Esophagus squamous epithelium (tissue), 5 donors: ENCODE measurements at places on chromosomes 7 and 10.

DNA sequence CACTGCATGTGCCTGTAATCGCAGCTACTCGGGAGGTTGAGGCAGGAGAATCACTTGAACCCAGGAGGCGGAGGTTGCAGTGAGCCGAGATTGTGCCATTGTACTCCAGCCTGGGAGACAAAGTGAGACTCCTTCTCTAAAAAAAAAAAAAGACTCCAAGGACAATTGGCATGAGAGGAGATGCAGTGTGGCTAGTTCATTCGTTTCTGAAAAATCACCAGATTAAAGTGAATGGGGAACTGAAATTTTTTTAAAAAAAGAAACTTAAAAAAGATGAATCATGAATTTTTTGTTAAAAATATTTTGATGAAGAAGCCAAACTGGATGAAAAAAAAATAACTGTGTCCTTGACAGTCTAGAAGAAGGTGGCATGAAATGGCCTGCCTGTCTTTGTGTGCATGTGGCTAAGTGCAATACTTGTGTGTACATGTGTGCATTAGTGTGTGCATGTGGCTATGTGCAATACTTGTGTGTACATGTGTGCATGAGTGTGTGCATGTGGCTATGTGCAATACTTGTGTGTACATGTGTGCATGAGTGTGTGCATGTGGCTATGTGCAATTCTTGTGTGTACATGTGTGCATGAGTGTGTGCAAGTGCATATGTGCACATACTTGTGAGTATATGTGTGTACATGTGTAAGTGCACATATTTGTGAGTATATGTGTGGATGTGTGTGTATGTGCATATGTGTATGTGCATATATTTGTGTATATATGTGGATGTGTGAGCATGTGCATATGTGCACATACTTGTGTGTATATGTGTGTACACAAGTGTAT, 391.7 kb upstream of the KLF6 start:
- no peak for DNase-seq

- no peak for DNase-seq
Measured at GRCh38 chr7:146805082-146805481, 688.5 kb downstream of the CNTNAP2 start.

DNA sequence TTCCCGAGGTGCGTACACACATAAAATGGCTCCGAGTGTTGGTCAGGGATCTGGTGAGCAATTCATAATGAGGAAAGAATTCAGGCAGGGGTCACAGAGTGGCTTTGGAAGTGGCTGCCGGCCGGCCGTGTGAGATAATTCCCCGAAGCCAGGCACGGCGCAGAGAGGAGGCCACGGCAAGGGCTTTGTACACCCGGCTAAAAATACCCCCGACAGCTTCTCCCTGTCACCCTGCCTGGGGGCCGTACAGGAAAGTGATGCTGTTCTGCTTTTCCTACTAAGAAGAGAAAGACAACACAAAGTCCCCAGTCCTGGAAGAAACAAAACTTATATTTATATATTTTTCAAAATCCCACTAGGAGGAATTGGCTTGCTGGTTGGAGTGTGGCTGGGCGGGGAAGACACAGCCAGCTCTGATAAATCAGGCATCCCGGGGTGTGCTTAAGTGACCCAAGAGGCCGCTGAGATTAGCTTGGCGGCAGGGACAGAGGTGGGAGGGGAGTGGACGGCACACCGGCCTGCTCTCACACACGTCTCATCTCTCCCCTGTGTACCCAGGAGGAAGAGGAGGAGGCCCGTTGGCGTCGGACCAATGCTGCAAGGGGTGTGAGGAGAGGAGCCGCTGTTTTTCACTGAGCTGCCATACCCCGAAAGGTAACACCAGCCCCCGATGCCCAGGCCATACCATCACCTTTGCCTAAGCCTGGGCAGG, 70.5 kb downstream of the ZMIZ1 start:
- DNase-seq, result no peak

DNA sequence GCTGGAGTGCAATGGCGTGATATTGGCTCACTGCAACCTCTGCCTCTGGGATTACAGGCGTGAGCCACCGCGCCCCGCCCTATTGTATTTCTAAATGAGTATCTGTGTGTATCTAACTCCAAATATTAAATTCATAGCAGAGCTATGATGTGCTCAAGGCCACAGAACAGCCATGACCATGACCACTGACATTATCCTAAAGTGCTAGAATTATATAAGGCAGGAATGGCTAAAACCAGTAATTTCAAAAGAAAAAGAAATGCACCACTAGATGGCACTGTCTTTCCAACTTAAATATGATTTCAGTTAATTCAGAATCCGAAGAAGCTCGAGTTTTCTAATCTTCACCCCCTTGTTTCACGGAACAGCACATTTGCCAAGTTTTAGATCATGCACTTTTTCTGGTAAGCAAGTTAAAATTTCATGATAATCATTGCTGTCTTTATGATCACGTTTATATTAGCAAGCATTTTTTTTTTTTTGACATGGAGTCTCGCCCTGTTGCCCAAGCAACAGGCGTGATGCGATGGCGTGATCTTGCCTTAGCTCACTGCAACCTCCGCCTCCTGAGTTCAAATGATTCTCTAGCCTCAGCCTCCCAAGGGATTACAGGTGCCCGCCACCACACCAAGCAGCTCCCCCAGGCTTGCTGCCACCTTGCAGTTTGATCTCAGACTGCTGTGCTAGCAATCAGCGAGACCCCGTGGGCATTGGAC, 65.3 kb downstream of the OR13A1 start:
- no peak for DNase-seq

DNA sequence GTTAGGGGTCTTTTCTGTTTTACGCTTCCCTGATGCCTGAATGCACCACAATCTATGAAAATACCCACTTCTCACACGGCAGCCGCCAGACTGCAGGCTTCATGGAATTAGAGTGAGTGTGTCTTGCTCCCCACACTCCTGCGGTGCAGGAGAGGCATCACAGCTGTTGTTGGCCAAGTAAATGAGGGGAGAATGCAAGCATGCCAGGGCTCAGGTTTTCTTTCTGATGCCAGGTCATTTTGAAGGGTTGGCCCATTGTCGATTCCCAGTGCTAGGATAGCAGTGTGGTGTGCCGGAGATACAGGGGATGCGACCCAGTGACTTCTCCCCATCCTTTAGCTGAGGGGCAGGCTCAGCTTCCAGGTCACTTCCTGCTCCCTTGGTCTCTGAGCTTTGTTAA, 16.3 kb downstream of the CXCL12 start:
- no peak for DNase-seq

DNA sequence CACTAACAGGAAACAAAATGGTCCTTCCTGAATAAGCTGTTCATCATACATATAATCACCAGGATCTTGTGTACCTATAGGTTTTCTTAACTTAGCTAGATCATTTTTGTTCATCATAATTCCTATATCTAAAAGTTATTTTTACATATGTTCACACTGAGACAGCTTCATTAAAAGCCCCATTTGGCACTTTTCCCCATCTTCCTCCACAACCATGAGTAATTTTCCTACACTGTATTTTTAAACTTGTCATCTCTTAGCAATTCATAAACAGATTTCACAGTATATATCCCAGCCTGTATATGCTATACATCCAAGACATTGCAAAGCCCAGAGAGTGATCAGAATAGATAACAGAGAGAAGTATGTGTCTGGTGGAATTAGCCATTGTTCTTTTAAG, 28.3 kb downstream of the ZNF365 start:
- no peak for DNase-seq

- DNase-seq, result no peak
Measured at GRCh38 chr10:116719804-116720203, 22.6 kb downstream of the HSPA12A start.

GRCh38 chr10:124557648-124558338, 96.2 kb downstream of the LHPP start:
- no peak for DNase-seq

DNA sequence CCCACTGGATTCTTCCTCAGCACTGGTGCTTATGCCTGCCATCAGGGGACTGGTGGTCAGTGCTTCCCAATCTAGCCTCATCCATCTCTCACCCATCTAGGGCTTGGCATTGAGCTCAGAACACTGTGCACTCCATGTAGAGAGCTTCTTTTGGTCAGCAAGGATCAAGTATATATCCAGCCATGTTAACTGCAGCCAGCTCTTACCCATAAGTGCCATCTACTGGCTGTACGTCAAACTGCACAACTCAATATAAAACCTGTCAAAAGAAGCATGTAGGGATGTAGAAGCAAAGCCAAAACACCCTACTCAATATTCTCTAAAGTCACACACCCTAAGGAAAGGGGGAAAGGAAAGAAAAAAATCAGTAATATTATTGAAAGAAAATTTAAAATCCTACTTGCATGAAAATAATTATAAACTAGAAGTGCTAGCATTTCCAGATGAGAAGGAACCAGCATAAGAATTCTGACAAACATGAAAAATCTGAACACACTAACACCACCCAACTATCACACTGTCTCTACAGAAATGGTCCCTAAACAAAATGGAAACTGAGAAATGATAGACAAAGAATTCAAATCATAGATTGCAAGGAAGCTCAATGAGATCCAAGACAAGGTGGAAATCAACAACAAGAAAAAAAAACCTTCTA, 531.1 kb upstream of the STEAP1 start:
- DNase-seq, result no peak

DNA sequence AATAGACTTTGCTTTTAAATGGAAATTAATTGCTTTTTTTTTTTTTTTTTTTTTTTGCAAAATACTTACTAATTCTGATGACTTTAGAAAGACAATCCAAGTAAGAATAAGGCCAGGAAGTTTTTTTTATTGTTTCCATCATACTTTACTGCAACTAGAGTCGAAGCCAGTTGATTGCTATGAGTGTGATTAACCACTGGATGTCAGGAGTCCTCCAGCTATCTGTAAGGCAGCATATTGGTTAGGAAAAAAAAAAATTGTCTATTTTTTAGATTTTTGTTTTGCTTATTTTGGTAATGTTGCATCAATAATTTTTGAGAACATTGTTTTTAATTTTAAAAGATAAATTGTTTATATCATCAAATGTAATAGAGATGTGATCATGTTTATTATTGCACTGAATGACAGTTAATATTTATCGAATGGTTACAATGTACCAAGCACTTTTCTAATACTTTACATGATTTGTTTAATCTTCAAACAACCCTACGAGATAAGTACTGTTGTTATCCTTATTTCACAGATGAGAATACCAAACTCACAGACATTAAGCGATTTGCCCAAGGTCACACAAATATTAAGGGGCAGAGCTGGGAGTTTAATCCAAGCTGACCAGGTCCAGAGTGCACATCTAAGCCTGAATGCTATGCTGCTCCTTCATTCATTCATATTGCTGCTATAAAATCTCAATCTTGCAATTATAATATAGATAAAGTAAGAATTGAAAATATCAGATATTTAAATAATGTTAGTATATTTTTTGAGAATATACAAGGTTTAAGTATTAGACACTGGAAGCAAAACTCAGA, 19.9 kb upstream of the LMOD2 start:
- DNase-seq, result no peak

GRCh38 chr10:115831016-115831415, 442.0 kb downstream of the GFRA1 start:
- DNase-seq, result no peak

DNA sequence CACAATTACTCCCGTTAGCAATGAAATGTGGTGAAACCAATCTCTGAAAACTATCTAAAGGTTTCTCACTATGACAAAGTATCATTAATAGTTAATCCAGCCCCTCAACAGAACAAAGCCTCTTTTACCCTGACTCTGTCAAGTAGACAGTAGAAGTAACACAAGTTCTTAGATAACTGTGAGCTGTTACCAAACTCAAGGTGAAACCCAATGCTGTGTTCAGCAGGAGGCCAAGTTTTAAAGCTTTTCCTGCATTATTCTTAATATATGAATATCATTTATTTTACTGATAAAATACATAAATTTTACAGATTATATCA, 109.1 kb downstream of the SRPK2 start:
- DNase-seq, result no peak

DNA sequence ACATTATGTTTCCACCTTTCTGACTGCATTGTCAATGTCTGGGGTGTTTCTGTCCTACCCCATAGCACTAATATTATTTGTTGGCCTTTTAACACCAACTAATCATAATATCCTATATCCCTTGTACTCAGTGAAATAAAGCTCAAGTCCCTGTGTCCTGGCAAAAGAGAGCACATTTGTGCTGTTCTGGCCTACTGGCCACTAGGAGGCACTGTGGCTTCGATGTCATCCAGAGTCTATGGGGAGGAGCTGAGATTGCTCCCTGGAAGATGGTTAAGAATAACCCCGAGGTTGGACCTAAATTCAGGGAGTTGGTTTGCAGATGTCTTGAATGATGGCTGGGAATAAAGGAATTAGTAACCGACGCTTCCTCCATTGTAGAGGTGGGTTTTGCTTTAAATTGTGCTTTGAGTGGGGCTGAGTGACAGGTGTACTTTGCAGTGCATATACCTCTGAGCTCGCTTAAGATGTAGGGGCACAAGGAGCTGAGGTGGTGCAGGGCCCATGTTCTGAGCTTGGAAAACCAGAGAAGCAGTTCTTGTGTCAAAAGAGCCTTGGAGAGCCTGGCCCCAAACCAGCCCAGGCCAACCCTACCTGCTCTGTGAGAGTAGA, 191.2 kb upstream of the PRSS1 start:
- no peak for DNase-seq

DNA sequence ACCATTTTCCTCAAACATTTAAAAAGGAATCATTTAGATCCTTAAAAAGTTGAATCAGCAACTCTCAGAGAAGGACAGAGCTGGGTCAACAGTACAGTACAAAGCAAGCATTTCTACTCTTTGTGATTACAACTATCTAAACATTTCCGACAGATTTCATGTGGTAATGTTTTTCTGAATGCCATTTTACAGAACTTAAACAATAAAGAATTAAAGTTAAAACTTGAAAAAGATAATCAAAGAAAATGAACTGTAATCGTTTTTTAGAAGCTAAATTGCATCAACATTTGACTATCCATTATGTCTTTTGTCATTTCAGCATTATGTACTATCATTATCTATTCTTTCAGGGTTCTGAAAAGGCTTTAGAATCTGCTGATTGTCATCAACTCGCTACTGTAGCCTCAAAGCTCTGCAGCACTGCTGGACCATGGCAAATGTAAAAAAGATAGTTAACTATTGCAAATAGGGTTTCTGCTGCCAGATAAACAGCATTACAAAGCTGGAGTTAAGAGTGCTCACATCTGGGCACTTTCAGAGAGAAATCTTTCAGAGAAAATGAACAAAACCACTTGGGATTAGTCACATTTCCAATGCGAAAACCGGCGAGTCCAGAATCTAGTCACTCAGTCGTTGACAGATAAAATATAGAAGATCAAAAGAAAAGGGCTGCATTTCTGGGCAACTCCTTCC, 160.4 kb upstream of the LAMB4 start:
- no peak for DNase-seq

- no peak for DNase-seq
Measured at GRCh38 chr10:29250066-29250465, 38.8 kb upstream of the LYZL1 start.

DNA sequence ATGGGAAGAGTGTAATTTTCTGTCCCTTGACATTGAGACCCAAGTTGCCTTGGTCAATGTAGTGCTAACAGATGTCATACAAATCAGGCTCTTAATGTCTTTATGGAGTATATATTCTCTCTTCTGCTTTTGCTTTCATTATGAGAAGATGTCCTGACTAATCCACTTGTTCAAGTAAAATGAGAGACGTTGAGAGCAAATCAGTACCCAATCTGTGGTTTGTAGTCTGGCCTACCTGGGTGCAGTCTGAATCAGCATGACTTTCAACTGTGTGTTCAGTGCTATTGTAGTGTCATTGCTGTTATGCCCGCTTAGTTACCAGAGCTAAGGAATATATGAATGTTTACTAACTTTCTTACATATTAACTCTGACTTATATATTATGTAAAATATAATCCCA, 612.4 kb downstream of the ANKRD7 start:
- no peak for DNase-seq

- no peak for DNase-seq
Measured at GRCh38 chr10:76937181-76937600, 700.4 kb downstream of the KCNMA1 start.
